ENCODE measurements at places on chromosomes 1 and 21. TPM values are rescaled to one million over a fixed set of nuclear protein-coding genes. Genes with fewer than 3 reads are reported as not detected.

DNA sequence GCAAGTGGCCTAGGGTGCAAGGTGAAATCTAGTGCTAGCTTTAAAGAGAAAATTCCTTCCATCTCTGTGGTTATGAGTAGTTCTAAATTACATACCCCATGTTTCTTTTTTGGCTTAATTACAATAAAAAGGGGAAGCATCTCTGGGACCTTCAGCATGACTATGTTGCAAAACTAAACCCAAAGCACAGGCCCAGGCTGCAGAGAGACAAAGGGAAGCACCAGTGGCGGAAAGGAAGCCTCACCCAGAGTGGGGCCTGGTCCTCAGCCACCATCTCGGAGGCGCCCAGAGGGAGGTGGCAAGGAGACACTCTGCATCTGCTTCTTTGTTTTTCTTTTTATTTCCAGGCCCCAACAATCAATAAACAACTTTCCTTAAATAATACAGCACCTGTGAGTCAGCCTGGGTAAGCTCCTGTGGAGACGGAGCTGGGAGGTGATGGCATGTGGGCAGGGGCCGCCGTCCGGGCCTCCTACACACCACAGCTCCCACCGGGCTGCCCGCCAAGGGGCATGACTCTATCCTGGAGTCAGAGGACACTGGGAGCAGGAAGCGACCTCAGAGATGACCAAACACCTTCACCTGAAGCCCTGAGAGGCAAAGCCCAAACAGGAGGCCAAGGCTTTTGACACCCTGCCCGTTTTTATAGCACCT lies 21.7 kb downstream of the ITPKB start:
- H3K27ac ChIP-seq, result peak overlapping the region; percentile 69
- no peaks in the 10 kb centered on the region for H3K27me3 ChIP-seq
- H3K4me3 ChIP-seq, result no peak overlapping the region
- no peaks in the 10 kb centered on the region for H3K36me3 ChIP-seq
- no peak for DNase-seq

- no peaks in the 10 kb centered on the region for H3K36me3 ChIP-seq
- H3K27me3 ChIP-seq, result no peaks in the 10 kb centered on the region
- H3K27ac ChIP-seq, result no peak overlapping the region
- H3K4me1 ChIP-seq, result no peaks in the 10 kb centered on the region
- H3K4me3 ChIP-seq, result no peak overlapping the region
Measured at GRCh38 chr1:245396615-245397014, 241.8 kb downstream of the KIF26B start.

GRCh38 chr1:236823559-236823958 lies 28.5 kb downstream of the MTR start:
- no peaks in the 10 kb centered on the region for H3K27me3 ChIP-seq
- no peak for DNase-seq
- no peaks in the 10 kb centered on the region for H3K4me1 ChIP-seq
- no peak overlapping the region for H3K27ac ChIP-seq

DNA sequence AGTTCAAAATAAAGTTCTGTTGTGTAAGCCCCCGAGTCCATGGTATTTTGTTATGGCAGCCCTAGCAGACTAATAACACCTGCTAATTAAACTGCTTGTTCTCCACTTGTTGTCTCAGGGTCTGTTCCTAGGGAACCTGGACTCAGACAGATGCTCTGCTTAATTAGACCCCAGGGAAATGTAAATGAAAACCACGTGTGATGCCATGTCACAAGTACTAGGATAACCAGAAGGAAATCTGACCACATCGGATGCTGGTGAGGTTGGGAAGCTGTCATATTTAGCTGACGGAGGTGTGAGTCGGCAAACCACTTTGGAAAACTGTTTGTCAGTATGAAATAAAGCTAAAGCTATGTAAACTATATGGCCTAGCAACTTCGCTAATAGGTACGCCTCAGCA lies 19.6 kb downstream of the EDN2 start:
- H3K27ac ChIP-seq, result no peak overlapping the region
- no peaks in the 10 kb centered on the region for H3K4me1 ChIP-seq
- H3K4me3 ChIP-seq, result no peak overlapping the region

GRCh38 chr1:119430486-119430885 lies 15.5 kb downstream of the HSD3B2 start:
- H3K4me3 ChIP-seq, result no peak overlapping the region
- H3K27me3 ChIP-seq, result no peaks in the 10 kb centered on the region

DNA sequence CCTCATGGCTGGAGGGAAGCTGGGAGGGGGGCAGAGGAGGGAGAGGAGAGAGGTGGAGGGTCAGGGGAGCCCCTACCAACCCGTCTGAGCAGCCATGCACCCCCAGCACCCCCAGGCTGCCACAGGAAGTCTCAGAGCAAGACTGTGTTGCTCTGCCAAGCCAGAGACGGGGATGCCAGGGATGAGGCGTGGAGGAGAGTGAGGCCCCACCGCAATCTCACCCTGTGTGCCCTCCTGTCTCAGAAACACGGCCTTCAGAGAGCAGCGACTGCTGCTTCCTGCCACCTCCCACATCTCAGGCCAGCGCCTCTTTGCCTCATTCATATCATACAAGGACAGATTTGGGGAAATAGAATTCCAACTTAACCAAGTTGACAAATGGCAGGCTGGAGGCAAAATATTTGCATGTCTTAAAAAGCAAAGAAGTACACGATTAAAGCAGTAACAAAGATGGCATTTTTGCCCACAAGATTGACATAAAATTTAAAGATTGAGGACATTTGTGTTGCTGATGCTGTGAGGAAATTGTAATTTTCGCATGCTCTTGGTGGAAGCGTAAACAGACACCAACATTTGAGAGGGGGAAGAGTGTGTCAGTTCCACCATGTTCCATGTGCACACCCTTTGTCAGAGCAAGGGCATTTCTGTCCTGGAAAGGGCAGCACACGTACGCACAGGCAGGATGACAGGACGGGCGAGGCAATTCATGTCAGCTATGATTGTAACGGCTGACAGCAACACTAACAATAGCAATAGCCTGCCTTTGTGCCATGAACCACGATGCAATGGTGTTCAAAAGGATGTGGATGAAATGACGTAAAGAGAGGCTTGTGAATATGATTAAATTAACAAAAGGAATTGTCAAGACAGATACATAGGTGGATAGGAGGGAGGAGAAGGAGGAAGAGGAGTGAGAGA lies 59.0 kb upstream of the BACE2 start:
- no peak overlapping the region for H3K27ac ChIP-seq
- H3K27me3 ChIP-seq, result peaks cover 10% of the 10 kb centered on the region
- no peaks in the 10 kb centered on the region for H3K4me1 ChIP-seq
- H3K36me3 ChIP-seq, result no peaks in the 10 kb centered on the region
- no peak overlapping the region for H3K4me3 ChIP-seq
- DNase-seq, result no peak

DNA sequence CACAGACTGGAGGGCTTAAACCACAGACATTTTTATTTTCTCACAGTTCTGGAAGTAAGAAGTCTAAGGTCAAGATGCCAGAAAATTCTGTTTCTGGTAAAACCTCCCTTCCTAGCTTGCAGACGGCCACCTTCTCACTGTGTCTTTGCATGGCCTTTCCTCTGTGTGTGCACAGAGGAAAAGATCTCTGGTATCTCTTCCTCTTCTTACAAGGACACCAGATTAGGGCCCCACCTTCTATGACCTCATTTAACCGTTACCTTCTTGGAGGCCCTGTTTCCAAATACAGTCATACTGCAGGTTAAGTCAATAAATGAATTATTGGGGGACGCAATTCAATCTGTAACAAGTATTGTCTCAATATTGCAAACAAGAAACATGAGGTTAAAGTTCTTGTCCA lies 63.0 kb upstream of the PRDX6 start:
- H3K4me1 ChIP-seq, result no peaks in the 10 kb centered on the region
- no peak overlapping the region for H3K27ac ChIP-seq
- no peak overlapping the region for H3K4me3 ChIP-seq
- DNase-seq, result no peak

DNA sequence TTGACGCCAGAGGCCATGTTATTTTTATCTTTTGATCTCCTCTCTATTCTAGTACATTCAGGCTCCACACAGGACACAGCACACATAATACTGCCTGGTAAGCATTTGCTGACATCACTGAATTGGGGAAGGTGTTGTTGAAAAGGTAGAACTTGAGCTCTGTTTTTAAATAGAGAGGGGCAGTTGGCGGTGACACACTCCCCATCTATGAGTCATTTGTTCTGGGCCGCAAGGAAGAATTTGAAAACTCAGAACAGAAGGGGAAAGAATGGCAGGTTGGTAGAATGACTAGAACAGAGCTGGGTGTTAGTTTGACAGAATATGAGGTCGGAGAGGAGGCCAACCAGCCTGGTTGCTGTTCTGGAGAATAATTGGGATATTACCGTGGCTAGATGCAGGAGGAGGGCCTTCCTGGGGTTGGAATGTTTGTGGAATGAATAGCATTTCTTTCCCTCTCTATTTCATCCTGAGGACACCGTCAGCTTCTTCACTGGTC lies 52.1 kb upstream of the ERRFI1 start:
- H3K4me1 ChIP-seq, result peaks cover 36% of the 10 kb centered on the region
- H3K27ac ChIP-seq, result no peak overlapping the region
- H3K27me3 ChIP-seq, result no peaks in the 10 kb centered on the region
- no peak for DNase-seq
- H3K4me3 ChIP-seq, result no peak overlapping the region

DNA sequence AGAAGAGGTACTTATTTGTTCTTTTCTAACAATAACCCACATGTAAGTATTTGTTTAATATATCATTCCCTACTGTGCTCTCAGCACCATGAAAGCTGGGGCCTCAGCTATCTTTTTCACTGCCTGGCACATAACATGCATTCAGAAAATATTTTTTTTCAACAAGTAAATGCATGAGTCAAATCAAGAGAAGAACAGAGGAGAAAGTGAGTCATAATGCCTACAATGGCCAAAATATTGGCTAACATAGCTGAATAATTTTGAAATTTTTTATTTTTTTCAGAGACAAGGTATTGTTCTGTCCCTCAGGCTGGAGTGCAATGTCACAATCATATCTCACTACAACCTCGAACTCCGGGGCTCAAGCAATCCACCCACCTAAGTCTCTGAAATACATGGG lies 252.2 kb upstream of the ADAMTS5 start:
- no peak overlapping the region for H3K4me3 ChIP-seq
- no peaks in the 10 kb centered on the region for H3K36me3 ChIP-seq
- H3K27me3 ChIP-seq, result no peaks in the 10 kb centered on the region
- H3K4me1 ChIP-seq, result no peaks in the 10 kb centered on the region
- no peak overlapping the region for H3K27ac ChIP-seq

- no peak for DNase-seq
- no peaks in the 10 kb centered on the region for H3K4me1 ChIP-seq
- no peak overlapping the region for H3K4me3 ChIP-seq
- no peak overlapping the region for H3K27ac ChIP-seq
- no peaks in the 10 kb centered on the region for H3K27me3 ChIP-seq
Measured at GRCh38 chr21:24298040-24298439, 1309.2 kb downstream of the MRPL39 start.

GRCh38 chr1:54986533-54986932 lies 6.1 kb downstream of the TMEM61 start:
- no peak overlapping the region for H3K27ac ChIP-seq
- no peak for DNase-seq
- H3K36me3 ChIP-seq, result no peaks in the 10 kb centered on the region
- no peaks in the 10 kb centered on the region for H3K27me3 ChIP-seq
- no peak overlapping the region for H3K4me3 ChIP-seq

DNA sequence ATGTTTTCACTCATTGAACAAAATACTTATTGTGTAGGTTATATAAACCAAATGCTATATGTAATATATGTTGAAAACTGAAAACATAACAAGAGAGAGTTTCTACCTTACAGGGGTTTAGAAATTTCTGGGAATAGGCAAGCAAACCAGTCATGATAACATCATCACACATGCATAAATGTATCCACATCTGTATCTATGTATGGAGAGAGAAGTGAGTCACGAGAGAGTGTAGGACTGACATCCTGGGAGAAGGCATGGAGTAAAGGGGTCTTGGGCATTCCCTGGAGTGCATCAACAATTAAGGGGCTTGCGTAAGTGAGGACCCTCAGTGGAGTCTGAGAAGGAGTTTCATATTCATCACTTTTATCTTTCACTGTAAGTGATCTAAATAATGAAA lies 65.5 kb downstream of the PCNX2 start:
- no peaks in the 10 kb centered on the region for H3K36me3 ChIP-seq
- no peak for DNase-seq
- no peaks in the 10 kb centered on the region for H3K4me1 ChIP-seq
- no peak overlapping the region for H3K4me3 ChIP-seq
- H3K27me3 ChIP-seq, result no peaks in the 10 kb centered on the region

DNA sequence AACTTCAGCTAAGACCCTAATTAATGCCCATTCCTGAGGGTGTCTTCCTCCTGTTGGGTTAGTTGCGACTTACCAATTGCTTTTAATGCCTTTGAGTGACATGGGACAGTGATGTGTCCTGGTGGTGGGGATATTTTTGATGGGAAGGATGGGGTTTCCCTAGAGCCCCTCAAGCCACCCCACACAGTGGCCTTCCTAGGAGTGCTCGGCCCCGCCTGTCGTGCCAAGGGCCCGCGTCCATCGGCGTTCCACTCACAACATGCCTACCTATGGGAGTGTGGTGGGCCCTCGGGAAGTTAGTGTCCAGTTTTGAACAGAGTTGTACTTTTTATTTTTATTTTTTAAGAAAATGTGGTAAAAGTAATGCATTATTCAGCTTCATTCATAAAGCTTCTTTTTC lies 50.1 kb upstream of the TSPAN2 start:
- no peaks in the 10 kb centered on the region for H3K36me3 ChIP-seq
- H3K27me3 ChIP-seq, result no peaks in the 10 kb centered on the region
- DNase-seq, result no peak
- peak overlapping the region; percentile 23 for H3K27ac ChIP-seq
- no peaks in the 10 kb centered on the region for H3K4me1 ChIP-seq
- H3K4me3 ChIP-seq, result no peak overlapping the region

DNA sequence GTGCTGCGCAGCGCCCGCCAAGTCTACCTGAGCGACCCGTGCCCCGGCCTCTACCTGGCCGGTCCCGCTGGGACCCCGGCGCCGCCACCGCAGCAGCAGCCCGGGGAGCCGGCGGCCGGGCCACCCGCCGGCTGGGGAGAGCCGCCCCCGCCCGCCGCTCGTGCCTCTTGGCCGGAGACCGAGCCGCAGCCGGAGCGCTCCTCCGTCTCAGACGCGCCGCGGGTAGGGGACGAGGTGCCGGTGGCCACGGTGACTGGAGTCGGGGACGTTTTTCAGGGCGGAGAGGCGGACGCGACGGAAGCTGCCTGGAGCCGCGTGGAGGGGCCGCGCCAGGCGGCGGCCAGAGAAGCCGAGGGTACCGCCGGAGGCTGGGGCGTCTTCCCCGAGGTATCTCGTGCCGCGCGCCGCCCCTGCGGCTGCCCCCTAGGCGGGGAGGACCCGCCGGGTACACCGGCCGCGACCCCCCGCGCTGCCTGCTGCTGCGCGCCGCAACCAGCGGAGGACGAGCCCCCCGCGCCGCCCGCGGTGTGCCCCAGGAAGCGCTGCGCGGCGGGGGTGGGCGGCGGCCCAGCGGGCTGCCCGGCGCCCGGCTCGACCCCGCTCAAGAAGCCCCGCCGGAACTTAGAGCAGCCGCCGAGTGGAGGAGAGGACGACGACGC lies 646 bp downstream of the IER5 start:
- no peaks in the 10 kb centered on the region for H3K27me3 ChIP-seq
- DNase-seq, result no peak
- H3K27ac ChIP-seq, result peak overlapping the region; percentile 90
- no peaks in the 10 kb centered on the region for H3K36me3 ChIP-seq
- peak overlapping the region; percentile 75 for H3K4me3 ChIP-seq
- peaks cover 19% of the 10 kb centered on the region for H3K4me1 ChIP-seq

PRMT6 gene
- total RNA-seq, result 13.3 TPM

IGFN1 gene
- not detected for total RNA-seq

MYOG gene
- total RNA-seq, result not detected

CAMK2N1 gene
- total RNA-seq, result 5.9 TPM

EDARADD gene
- total RNA-seq, result 1.2 TPM

NLRP3 gene
- total RNA-seq, result 1.3 TPM

FLG2 gene
- not detected for total RNA-seq

ST6GALNAC3 gene
- 6.6 TPM for total RNA-seq

Data from tibial nerve (tissue), 4 donors.